ENCODE measurements at places on chromosomes 1 and 21. TPM values are rescaled to one million over a fixed set of nuclear protein-coding genes. Genes with fewer than 3 reads are reported as not detected.

The DNALI1 gene
- total RNA-seq: 13.7 TPM

The TFF2 gene
- total RNA-seq: not detected

The SIM2 gene
- total RNA-seq: 0.18 TPM

The AADACL4 gene
- total RNA-seq: not detected

The MASP2 gene
- not detected for total RNA-seq

The FAM43B gene
- 0.90 TPM for total RNA-seq

The SYT6 gene
- total RNA-seq: not detected

The KIF2C gene
- 1.1 TPM for total RNA-seq

The KCNJ6 gene
- total RNA-seq: not detected

The NR0B2 gene
- total RNA-seq: not detected

The NDUFS5 gene
- 365 TPM for total RNA-seq

The CCDC17 gene
- 4.0 TPM for total RNA-seq

The CBS gene
- total RNA-seq: 63.3 TPM

The ZNF683 gene
- not detected for total RNA-seq

The DMBX1 gene
- not detected for total RNA-seq

The RGS7 gene
- total RNA-seq: 0.63 TPM

The SPRR1B gene
- total RNA-seq: not detected

The FMOD gene
- 6.6 TPM for total RNA-seq

The SPATA46 gene
- total RNA-seq: not detected

The SDHC gene
- total RNA-seq: 52.1 TPM

The FALEC gene
- total RNA-seq: not detected

The CDC42SE1 gene
- total RNA-seq: 42.3 TPM

The NBPF11 gene
- 4.2 TPM for total RNA-seq

The AGT gene
- 1.1 TPM for total RNA-seq

The SHE gene
- 0.49 TPM for total RNA-seq

The FAM167B gene
- 2.1 TPM for total RNA-seq

The RNU1-3 gene
- total RNA-seq: under 0.01 TPM

The GPR25 gene
- total RNA-seq: not detected

The EXOC8 gene
- total RNA-seq: 19.3 TPM

The TNFRSF18 gene
- not detected for total RNA-seq

The RBM11 gene
- not detected for total RNA-seq

The TSTD1 gene
- total RNA-seq: not detected

The SH2D1B gene
- total RNA-seq: under 0.01 TPM

The NLRP3 gene
- under 0.01 TPM for total RNA-seq

The TRIM17 gene
- total RNA-seq: 7.0 TPM

The ANGPTL3 gene
- under 0.01 TPM for total RNA-seq

The LRRC38 gene
- not detected for total RNA-seq

The ENO1 gene
- 1,443 TPM for total RNA-seq

The KISS1 gene
- total RNA-seq: not detected

The ASCL5 gene
- not detected for total RNA-seq

The EPHA2 gene
- 7.8 TPM for total RNA-seq

The OVAAL gene
- total RNA-seq: not detected

The RIPK4 gene
- 0.45 TPM for total RNA-seq

The SEMA6C gene
- 1.6 TPM for total RNA-seq

The CFHR4 gene
- not detected for total RNA-seq

The SLC25A33 gene
- total RNA-seq: 4.7 TPM

The RGS1 gene
- total RNA-seq: not detected

The VSIG8 gene
- not detected for total RNA-seq

The RHBDL2 gene
- not detected for total RNA-seq

The MPZ gene
- 1.2 TPM for total RNA-seq

The AMPD1 gene
- total RNA-seq: not detected

The CYB561D1 gene
- 8.1 TPM for total RNA-seq

The ZNF669 gene
- total RNA-seq: 9.4 TPM
